ENCODE measurements at places on chromosomes 16 and 17. TPM values are rescaled to one million over a fixed set of nuclear protein-coding genes. Genes with fewer than 3 reads are reported as not detected.

GRCh38 chr17:50465171-50465570, 3.5 kb downstream of the CHAD start:
- peaks cover 19% of the 10 kb centered on the region for H3K27me3 ChIP-seq
- no peak overlapping the region for H3K27ac ChIP-seq
- peak; percentile 34 for DNase-seq
- no peak overlapping the region for H3K4me3 ChIP-seq
- H3K4me1 ChIP-seq, result no peaks in the 10 kb centered on the region

DNA sequence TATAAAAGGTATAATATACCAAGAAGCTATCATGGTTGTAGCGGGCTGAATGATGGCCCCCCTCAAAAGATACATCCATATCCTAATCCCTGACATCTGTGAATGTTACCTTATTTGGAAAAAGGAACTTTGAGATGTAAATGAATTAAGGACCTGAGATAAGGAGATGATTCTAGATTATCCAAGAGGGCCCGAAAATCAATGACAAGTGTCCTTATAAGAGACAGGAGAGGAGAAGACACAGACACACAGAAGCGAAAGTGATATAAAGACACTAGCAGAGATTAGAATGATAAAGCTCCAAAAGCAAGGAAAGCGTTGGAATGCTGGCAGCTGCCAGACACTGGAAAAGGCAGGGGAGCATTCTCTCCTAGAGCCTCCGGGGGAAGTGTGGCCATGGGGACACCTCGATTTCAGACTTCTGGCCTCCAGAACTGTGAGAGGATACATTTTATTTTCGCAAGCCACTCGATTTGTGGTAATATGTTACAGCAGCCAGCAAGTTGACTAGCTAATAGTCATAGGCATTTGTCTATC, 12.5 kb upstream of the GP1BA start:
- H3K27me3 ChIP-seq, result no peaks in the 10 kb centered on the region
- no peaks in the 10 kb centered on the region for H3K4me1 ChIP-seq
- H3K27ac ChIP-seq, result no peak overlapping the region
- DNase-seq, result no peak
- H3K4me3 ChIP-seq, result no peak overlapping the region
- no peaks in the 10 kb centered on the region for H3K36me3 ChIP-seq

DNA sequence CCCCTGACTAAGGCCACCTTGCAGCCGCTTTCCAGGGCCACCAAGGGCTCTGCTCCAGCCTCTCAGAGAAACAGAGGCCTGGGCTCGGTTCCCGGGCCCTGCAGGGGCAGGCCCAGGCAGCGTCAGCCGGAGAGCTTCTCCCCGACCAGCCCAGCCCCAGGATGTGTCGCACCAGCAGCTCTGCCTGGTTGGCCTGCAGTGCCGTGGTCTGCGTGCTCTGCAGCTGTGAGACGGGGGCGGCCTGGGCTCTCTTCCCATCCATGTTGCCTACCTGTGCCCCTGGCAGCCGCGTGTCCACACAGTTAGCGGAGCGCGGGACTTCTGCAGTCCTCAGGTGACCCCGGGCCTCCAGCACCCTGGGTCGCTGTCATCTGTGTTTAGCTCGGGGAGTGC, 4.8 kb downstream of the IGFALS start:
- no peaks in the 10 kb centered on the region for H3K27me3 ChIP-seq
- H3K36me3 ChIP-seq, result peaks cover 52% of the 10 kb centered on the region
- no peak overlapping the region for H3K4me3 ChIP-seq
- H3K27ac ChIP-seq, result no peak overlapping the region

GRCh38 chr16:85146922-85147651, 34.8 kb upstream of the CIBAR2 start:
- peak overlapping the region; percentile 73 for H3K27ac ChIP-seq
- DNase-seq, result no peak
- no peaks in the 10 kb centered on the region for H3K36me3 ChIP-seq

GRCh38 chr17:75160211-75160610, 5.9 kb upstream of the JPT1 start:
- H3K27ac ChIP-seq, result no peak overlapping the region
- H3K27me3 ChIP-seq, result no peaks in the 10 kb centered on the region
- no peak overlapping the region for H3K4me3 ChIP-seq
- no peak for DNase-seq

DNA sequence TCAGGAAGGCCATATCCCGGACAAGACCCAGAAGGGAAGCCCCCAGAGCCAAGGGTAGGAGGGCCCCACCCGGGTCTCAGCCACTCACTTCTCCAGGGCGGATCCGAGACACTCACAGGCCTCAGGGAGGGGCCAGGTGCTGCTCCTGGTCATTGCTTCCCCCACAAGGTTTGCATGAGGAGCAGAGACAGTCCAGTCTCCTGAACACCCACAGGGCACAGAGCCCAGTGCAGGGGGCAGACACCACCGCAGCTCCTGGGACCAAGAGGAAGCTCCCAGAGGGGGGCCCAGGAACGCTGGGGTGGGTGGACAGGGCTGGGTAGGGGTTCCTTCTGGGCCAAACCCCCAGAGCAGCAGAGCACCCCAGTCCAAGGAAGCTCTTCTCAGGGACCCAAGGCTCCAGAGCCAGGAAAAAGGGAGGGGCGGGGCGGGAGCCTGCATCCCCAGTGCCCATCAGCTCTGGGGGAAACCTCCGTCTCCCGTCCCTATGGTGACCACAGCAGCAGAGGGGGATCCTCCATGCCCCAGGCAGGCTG, 709 bp upstream of the MRPL28 start:
- H3K4me3 ChIP-seq, result no peak overlapping the region
- peaks cover 71% of the 10 kb centered on the region for H3K36me3 ChIP-seq

GRCh38 chr17:56184650-56185049, 31.4 kb downstream of the ANKFN1 start:
- no peaks in the 10 kb centered on the region for H3K4me1 ChIP-seq
- no peaks in the 10 kb centered on the region for H3K27me3 ChIP-seq
- no peak overlapping the region for H3K27ac ChIP-seq
- H3K4me3 ChIP-seq, result no peak overlapping the region
- no peaks in the 10 kb centered on the region for H3K36me3 ChIP-seq
- DNase-seq, result no peak

- H3K27me3 ChIP-seq, result peaks cover 28% of the 10 kb centered on the region
- peaks cover 22% of the 10 kb centered on the region for H3K4me1 ChIP-seq
- H3K4me3 ChIP-seq, result no peak overlapping the region
- H3K27ac ChIP-seq, result peak overlapping the region; percentile 42
- DNase-seq, result no peak
Observed at GRCh38 chr17:76246080-76247066, 6.1 kb upstream of the RNF157 start.

DNA sequence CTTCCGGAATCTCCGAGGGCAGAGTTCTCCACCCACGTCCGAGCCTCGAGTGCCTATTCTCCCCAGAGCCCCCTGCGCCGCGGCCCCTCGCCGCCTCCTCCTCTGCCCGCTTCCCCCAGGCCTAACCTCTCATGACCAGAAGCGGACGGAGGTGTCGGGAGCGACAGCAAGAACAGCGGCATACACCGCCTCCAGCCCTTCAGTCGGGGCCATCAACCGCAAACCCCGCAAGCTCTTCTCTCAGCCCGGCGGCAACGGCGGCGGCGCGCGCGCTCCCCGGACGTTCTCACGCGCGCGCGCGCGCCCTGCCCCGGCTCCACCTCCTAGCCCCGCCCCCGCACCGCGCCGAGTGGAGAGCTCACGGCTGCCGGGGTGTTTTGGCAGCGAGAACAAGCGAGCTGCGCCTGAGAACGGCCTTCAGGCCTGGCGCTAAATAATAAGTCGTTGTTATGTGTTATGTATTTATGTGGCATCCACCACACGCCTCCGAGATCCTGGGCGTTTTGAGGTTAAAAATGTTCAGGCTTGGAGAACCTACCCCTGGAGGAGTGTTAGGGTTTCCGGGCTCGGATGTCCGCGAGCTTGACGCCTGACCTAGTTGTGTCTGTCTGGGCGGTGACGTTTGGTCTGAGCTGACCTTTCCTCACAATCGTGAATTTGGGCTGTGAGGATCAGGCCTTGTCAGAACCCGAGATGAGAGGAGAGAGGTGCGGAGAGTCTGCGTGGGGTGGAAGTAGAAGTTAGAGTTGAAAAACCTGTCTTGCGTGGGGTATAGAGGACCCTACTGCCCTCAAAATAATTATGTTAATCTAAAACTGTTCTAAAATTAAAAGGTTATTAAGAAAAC, at the start of gene RNFT1:
RNFT1 (minus strand) TSS at position 259 of the 847 bp plus-strand sequence; CDS start at position 182, 77 bp downstream.
- no peaks in the 10 kb centered on the region for H3K36me3 ChIP-seq
- peak within 1 kb of the TSS; percentile 66 for H3K4me3 ChIP-seq
- no peaks in the 10 kb centered on the region for H3K27me3 ChIP-seq
- peak; percentile 97 for DNase-seq
- peak within 1 kb of the TSS; percentile 90 for H3K27ac ChIP-seq

GRCh38 chr16:78800523-78800922, 701.1 kb downstream of the WWOX start:
- DNase-seq, result no peak
- no peaks in the 10 kb centered on the region for H3K36me3 ChIP-seq
- no peaks in the 10 kb centered on the region for H3K27me3 ChIP-seq
- H3K4me1 ChIP-seq, result no peaks in the 10 kb centered on the region
- no peak overlapping the region for H3K4me3 ChIP-seq
- H3K27ac ChIP-seq, result no peak overlapping the region

Gene SLC16A13
- 4.0 TPM for total RNA-seq

Gene CIBAR2
- total RNA-seq, result not detected

Gene LCAT
- 11.8 TPM for total RNA-seq

Gene PYDC1
- total RNA-seq, result not detected

Gene MYH2
- not detected for total RNA-seq

All from spleen (tissue), 13 donors.